ENCODE measurements at places on chromosomes 5 and 9.

DNA sequence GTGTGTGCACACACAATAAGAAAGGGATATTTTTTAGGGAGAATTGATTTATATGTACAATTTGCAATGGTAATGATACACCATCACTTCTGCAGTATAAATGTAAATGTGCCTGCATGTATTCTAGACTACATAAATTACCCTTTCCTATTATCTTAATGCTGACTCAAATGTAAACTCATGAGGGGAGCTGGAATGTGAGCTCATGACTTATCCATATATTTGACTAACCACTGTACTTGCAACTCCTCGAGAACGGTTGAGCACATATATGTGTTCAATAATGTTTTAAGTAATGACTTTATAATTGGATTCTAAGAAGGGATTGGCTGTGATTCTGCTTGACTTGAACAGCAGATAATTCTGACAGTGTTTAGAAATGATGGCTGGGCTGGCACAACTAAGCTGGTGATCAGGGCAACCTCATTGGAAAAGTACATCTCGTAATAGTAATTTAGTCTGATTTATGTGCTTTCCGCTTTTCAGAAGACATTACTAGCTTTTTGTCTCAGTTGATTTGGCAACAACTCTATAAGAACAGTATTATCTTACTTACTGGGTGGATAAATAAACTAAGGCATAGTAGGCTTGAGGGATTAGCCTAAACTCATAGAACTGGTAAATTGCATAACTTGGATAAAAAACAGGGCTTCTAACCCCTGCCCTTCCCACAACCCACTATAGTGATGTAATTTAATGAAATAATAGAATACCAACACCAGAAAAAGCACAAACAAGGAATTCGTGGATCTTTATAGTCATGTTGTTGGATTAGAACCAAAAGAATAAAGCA, 130.2 kb upstream of the SPEF2 start:
- DNase-seq = no peak

DNA sequence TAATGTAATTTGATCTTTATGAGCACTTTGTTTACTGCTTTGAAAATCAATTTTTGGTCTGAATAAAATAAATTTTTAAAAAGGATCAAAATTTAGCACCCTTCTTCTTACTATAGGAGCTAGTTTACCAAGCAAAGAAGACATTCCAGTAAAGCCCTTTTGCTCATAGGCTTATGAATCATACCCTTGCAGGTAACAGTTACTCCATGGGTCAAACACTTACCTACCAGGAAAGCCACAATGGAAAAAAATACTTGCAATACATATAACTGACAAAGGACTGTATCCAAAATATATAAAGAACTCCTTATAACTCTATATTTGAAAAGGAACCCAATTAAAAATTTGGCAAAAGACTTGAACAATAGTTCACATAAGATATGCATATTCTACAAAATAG, 66.6 kb downstream of the SHOC1 start:
- no peak for DNase-seq

DNA sequence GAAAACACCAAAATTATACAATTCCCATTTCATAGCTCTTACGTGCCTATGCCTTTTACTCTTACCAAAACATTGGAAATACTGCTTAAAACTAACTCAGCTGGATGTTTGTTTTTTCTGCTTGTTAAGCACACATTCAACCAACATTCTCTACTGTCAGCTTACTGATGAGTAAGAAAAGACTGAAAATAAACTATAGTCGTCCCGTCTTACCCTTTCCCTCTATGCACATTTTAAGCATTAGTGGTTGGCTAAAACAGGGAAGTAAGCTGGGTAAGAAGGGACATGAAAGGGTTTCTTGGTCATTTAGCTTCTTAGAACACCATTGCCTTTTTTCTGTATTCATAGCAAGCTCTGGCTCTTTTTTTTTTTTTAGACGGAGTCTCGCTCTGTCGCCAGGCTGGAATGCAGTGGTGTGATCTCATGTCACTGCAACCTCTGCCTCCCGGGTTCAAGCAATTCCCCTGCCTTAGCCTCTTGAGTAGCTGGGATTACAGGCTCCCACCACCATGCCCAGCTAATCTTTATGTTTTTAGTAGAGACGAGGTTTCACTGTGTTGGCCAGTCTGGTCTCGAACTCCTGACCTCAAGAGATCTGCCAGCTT, 232.1 kb upstream of the PCSK5 start:
- DNase-seq = no peak

DNA sequence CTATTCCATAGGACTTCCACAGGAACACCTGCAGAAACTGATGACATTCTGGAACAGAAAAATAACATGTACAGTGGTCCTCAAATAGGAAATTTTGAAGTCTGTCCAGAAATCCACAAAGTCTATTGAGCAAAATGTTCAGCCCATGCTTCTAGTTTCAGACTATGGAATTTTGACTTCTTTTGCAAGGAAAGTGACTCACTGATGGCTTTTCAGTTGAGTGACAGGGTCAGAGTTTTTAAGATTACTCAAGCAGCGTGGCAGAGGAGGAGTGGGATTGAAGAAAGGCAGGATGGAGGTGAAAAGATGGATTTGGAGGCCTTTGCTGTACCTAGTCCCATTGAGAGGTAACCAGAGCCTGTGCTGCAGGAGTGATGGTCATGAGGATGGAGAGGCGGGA, 151.5 kb downstream of the GOLPH3 start:
- no peak for DNase-seq

DNA sequence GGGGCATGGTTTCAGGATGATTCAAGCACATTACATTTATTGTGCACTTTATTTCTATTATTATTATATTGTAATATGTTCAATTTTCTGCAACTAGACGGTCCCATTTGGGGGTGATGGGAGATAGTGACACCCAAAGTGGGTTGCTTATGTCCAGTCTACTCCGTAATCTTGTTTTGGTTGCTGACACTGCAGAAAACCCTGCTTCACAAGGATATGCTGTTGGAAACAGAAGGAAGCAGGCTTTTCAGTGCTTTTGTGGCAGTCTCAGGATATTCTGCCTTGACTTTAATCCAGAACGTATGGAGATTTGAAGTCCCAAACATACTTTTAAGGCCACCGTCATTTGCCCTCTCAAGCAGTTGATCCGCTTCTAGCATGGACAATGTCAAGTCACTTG, 47.5 kb upstream of the LARP1 start:
- no peak for DNase-seq

DNA sequence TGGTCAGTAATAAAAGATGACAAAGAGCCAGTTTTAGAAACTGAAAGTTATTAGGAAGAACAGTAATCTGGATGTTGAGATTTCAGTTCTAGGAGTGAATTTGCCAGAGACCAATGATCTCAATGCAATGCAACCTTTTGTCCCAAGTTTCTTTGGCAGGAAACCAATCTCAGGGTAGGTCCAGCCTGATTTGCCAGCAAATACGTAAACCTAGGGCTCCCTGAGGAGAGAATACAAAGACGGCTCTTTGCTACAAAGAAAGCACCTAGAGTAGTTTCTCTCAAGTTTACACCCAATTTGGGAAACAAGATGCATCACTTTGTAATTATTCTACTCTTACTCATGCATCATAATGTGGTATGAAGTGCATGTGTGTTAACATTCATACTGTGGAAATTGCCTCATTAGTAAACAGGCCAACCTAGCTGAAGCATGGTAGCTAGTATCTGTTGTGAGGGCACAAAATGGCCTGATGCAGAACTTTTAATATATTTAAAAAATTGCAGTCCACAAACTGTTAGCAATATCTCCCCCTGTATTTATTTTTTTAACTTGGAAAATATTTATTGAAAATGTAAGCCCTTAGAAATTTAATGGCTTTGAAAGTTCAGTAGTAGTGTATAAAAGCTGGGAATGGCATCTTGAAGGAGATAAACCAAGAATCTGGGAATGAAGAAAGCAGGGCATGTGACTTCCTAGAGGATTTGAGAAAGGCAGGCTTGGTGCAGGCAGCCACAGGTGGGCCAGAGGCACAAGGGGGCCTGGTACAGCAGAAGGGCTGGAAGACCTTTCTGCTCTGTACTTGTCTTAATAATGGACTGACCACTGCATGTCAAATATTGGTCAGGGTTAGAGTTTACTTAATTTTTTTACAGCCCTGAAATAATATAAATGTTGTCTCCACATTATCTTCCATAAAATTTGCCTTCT, 59.5 kb downstream of the MAST4 start:
- peak; percentile 14 for DNase-seq

DNA sequence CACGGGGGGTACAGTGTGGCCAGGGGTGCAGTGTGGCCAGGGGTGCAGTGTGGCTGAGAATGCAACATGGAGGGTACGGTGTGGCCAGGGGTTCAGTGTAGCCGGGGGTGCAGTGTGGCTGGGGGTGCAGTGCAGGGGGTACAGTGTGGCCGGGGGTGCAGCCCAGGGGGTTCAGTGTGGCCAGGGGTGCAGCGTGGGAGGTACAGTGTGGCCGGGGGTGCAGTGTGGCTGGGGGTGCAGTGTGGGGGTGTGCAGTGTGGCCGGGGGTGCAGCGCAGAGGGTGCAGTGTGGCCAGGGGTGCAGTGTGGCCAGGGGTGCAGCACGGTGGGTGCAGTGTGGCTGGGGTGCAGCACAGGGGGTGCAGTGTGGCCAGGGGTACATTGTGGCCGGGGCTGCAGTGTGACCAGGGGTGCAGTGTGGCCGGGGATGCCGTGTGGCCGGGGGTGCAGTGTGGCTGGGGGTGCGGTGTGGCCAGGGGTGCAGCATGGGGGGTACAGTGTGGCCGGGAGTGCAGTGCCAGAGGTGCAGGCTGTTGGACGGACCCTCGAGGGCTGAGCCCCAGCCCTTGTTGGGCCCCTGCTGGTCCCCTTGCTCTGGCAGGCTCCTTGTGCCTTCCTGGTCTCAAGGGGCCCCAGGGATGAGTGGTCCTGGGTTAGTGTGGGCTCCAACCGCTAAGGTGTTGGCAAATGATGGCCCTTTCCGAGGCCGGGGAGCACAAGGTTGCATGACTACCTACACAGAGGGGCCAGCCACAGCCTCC, 17.9 kb downstream of the TPPP start:
- no peak for DNase-seq

GRCh38 chr5:55102348-55102747, at the start of gene GZMA:
GZMA (plus strand) TSS chr5:55102646; CDS start chr5:55102683, 37 bp downstream.
- no peak for DNase-seq

DNA sequence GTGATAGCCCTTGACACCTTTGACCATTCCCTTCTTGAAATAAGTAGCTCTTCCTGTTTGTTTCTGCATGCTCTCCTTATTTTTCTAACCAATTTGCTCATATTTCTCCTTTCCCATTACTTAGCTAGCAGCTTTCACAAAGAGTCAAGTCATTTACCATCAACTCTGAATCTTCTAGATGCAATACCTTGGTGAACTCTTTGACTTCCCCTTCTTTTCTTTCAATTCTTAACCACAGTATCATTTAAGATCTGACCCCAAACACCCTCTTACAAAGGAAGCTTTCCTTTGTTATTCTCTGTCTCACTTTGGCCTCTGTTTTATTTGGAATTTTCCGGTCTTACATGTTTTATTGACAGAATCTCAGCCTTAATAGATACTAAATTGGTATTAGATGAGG, 14.0 kb downstream of the NFX1 start:
- DNase-seq = no peak

- DNase-seq = peak; percentile 73
Observed at GRCh38 chr9:89750117-89750791, 145.4 kb downstream of the GADD45G start.

GRCh38 chr9:135501261-135502167, 1.0 kb downstream of the MRPS2 start:
- no peak for DNase-seq

- DNase-seq = no peak
Observed at GRCh38 chr9:97666907-97667686, 30.0 kb downstream of the XPA start.

DNA sequence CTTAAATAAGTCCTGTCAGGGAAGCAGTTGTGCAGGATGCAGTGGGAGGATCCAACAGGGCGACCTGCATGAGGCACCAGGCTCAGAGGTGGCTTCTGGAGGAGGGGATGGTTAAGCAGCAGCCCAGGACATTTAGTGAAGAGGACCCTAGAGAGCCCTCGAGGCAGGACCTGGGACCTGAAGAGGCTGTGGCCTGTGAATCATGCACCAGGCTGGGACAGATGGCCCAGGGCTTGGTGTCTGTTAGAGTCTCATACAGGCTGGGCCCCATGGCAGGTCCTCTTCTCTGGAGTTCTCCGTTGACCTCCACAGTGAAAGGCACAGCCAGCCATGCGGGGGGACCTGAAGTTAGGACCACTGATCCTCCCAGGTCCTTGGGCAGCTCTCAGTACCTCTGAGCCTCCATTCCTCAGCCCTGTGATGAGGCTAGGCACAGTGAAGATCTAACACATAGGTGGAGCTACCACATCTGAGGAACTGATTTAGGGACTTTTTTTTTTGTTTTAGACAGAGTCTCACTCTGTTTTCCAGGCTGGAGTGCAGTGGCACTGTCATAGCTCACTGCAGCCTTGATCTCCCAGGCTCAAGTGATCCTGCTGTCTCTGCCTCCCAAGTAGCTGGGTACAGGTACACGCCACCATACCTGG, 60.8 kb upstream of the GARNL3 start:
- no peak for DNase-seq

DNA sequence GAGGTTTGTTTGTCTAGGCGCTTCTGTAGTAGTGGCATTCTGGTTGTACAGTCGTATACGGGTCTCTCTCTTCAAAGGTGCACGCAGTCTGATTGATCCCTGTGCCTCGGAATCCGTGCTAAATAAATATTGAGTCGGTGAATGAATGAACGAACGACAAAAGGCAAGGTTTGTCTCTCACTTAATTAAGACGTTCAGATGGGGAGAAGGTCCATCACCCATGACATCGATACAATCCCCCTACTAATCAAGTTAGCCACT, 500 bp upstream of the CREBRF start:
- no peak for DNase-seq

All from hindlimb muscle (tissue), 1 donor.